ENCODE measurements at places on chromosomes 11 and 22.

GRCh38 chr22:19803736-19804267 is 43.2 kb downstream of the TBX1 start:
- no peak for DNase-seq

DNA sequence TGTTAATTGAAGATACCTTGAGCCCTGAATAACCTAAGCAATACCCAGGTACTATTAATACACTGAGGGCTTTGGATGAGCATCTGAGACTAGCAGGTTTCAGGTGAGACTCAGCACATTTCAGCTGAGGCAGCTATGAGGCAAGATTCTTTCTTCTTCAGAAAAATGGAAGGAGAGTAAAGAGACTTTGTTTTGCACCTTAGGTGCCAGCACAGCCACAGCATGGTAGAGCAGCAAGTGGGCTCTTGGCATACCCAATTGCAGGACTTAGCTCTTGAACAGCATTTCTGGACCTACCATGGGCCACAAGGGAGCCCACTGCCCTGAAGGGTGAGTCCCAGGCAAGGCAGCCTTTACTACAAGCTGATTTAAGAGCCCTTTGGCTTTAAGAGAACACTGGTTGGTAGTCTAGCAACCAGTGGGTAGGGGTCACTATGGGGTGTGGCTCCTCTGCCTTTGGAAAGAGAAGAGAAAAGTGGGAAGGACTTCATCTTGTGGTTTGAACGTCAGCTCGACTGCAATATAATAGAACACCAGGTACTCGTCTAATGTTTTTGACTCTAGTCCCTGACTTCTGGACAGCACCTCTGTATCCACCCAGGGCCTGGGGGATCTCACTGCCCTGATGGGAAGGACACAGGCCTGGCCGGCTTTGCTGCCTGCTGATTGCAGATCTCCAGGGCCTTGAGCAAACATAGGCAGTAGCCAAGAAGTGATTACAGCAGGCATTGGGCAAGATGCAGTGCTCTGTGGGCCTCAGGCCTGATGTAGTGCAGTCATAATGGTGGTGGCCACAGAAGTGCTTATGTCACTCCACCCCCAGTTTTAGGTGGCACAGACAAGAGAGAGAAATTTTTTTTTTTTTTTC is 73.3 kb downstream of the GLYATL1 start:
- DNase-seq = no peak

- no peak for DNase-seq
Observed at GRCh38 chr22:47943729-47944700, 1181.6 kb downstream of the TBC1D22A start.

DNA sequence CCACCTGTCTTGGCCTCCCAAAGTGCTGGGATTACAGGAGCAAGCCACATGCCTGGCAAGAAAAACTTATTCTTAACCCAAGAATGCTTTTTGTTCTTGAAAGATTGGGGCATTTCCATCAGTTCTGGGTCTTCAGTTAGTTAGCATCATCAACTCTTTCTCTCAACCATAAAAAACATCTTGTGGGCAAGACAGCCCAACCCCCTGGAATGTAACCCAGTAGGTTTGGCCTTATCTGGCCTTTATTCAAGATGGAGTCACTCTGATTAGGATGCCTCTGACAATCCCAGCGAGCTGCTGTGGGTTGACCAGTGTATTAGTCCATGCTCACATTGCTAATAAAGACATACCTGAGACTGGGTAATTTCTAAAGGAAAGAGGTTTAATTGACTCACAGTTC is 9.2 kb upstream of the TPCN2 start:
- DNase-seq = no peak

GRCh38 chr22:36149441-36149840 is 11.1 kb downstream of the APOL3 start:
- DNase-seq = peak; percentile 50

- no peak for DNase-seq
Observed at GRCh38 chr11:73921180-73921579, 29.6 kb upstream of the DNAJB13 start.

DNA sequence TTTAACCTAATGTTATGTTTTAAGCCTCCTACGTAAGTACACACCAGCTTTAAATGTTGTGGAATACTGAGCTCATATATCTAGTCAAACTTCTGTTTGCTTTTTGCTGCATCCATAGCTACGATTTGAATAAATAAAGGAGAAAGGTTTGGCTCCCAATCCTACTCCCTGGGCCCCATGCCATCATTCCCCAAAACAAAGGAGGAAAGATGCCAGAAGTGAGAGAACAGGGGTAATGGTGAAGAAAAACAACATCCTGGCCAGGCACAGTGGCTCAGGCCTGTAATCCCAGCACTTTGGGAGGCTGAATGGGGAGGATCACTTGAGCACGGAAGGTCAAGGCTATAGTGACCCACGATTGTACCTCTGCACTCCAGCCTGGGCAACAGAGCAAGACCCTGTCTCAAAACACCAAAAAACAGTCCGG is 26.5 kb downstream of the SCGB1A1 start:
- peak; percentile 37 for DNase-seq

All from adipocyte (in vitro differentiated cells).